ENCODE measurements at places on chromosomes 7 and 10.

GRCh38 chr7:157860406-157860805, 523.6 kb downstream of the DNAJB6 start:
- DNase-seq, result no peak

GRCh38 chr7:16989811-16990413, 108.1 kb upstream of the AGR3 start:
- DNase-seq, result no peak

DNA sequence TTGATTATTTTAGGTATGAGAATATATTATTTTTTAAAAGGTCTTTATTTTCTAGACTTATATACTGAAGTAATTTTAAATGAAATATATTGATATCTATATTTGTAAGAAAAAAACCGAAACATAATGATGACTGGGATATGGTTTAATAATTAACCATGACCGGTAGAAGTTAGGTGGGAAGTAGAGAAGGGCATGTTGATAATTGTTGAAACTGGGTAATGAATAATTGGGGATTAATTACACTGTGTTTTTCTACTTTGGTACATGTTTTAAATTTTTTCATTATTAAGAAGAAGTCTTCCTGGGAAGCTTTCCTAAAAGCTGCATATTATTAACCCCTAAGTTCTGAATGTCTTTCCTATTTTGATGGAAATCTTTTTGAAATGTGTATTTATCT, 16.3 kb downstream of the TSPAN12 start:
- DNase-seq, result no peak

GRCh38 chr10:11163780-11164550, 146.3 kb downstream of the CELF2 start:
- DNase-seq, result no peak

DNA sequence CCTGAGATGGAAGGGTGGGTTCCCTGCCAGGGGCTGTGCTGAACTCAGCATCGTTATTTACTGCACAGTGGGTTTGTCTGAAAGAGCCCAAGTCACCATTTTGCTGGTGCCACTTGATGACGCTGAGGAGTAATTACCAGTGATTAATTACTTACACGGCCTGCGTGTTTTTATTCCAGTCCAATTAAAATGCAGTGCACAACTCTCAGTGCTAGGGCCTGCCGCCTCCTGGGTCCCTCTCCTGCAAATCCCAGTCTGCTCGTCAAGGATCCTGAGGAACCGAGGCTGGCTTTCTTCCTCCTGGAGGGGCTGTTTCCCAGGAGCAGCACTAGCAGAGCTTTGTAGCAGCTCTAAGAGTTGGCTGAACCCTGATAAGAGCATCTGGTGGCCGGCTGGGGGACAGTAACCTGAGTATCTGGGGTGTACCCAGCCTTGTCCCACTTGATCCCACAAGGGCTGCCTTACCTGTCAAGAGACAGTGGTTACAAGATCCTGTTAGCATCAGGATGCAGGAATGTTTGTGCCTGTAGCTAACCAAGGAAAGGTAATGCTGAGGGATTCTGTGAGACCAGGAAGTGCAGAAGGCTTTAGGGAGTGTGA, 45.1 kb upstream of the LRRC4 start:
- DNase-seq, result no peak

GRCh38 chr10:123309731-123310130, 155.5 kb downstream of the BUB3 start:
- no peak for DNase-seq

DNA sequence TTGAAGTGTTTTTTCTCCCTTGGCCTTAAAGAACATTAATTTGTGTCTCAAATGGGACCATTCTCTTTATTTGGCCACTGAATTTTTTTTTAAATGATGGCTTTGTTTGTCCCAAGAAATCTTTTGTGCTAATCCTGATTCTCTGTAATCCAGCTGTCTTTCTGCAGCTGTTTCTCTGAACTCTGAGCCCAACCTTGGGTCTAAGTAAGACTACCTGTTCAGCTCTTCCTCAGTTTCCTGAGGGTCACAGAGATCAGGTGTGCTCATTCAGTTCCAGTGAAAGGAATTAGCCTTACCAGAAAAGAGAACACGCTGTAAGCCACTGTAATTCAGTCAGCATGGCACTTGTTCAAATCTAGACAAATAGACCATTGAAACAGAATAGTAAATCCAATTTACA, 94.2 kb downstream of the ANKIB1 start:
- DNase-seq, result no peak

- DNase-seq, result peak; percentile 33
Observed at GRCh38 chr7:116786791-116787443, 75.5 kb upstream of the CAPZA2 start.

GRCh38 chr10:106980495-106981451, 183.7 kb downstream of the SORCS1 start:
- DNase-seq, result no peak

DNA sequence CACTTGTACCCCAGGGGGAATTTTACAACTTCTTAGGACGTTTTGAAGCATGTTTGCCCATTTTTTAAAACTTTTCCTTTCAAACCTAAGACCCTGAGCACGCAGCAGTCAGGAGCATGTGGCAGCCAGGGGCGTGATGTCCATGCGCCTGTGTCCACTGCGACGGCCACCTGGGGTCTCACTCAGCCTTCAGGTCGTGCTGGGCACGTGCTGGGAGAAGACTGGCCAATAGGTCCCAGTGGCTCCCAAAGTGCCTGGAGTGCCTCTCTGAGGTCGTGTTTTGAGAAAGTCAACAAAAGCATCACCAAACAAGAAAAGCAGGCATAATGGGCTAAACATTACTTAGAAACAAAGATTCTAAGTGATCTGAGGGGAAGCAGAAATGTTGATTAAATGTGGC, 14.8 kb downstream of the LRRC27 start:
- DNase-seq, result no peak

DNA sequence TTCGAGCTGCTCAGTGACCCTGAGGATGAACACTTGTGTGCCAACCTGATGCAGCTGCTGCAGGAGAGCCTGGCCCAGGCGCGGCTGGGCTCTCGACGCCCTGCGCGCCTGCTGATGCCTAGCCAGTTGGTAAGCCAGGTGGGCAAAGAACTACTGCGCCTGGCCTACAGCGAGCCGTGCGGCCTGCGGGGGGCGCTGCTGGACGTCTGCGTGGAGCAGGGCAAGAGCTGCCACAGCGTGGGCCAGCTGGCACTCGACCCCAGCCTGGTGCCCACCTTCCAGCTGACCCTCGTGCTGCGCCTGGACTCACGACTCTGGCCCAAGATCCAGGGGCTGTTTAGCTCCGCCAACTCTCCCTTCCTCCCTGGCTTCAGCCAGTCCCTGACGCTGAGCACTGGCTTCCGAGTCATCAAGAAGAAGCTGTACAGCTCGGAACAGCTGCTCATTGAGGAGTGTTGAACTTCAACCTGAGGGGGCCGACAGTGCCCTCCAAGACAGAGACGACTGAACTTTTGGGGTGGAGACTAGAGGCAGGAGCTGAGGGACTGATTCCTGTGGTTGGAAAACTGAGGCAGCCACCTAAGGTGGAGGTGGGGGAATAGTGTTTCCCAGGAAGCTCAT, 1.1 kb downstream of the DDIT4 start:
- peak; percentile 72 for DNase-seq

DNA sequence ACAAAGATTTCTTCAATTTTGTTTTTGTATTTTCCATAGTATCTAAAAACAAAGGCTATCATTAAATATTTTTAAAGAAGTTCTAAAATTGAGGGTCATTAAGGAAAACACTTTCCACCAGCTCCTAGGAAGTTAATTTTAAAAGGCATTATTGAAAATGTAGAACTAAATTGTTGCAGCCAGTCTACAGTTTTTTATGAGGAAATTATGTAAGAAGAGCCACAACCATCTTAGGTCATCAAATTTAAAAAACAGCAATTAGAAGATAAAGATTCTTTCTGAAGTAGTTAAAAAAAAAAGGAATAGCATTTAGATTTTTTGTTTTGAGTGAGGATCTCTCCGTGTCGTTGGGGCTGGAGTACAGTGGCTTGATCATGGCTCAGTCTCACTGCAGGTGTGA, 161.7 kb downstream of the NRBF2 start:
- no peak for DNase-seq

GRCh38 chr7:20432071-20432470, 101.4 kb downstream of the ITGB8 start:
- DNase-seq, result no peak

- DNase-seq, result peak; percentile 48
Observed at GRCh38 chr7:1359051-1359400, 100.2 kb downstream of the MICALL2 start.

DNA sequence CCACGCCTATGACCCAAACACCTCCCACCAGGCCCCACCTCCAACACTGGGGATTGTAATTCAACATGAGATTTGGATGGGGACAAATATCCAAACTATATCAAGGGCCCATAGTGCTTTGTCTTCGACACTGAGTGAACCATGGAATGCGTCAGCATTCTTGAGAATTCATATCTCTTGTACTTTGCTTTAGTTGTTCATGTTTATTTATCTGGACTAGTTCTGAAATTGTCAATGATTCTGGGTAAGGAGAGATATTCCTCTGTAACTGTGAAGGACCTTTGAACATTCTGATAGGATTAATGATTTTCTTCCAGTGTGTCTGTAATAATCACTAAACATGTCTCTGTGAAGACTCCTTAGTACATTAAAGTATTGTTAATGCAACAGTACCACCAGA, 374.8 kb downstream of the LRMDA start:
- no peak for DNase-seq

- no peak for DNase-seq
Observed at GRCh38 chr10:126126023-126126422, 229.7 kb downstream of the FANK1 start.

DNA sequence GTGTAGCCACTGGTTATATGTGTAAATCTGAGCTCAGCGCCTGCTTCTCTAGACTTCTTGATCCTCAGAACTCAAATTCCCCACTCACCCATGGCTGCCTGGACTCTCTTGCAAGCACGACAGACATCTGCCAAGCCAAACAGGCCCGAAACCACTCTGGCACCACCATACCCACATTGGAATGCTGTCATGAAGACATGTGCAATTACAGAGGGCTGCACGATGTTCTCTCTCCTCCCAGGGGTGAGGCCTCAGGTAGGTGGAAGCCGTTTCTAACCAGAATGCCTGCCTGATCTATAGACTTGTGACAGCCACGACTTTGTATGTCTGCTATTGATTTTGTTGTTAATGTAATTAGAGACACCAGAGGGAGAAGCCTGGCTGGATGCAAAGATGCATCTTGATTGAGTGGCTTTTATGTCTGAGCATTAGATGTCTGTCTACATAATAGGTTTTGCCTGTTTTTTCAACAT, 4.0 kb downstream of the BAMBI start:
- DNase-seq, result no peak

DNA sequence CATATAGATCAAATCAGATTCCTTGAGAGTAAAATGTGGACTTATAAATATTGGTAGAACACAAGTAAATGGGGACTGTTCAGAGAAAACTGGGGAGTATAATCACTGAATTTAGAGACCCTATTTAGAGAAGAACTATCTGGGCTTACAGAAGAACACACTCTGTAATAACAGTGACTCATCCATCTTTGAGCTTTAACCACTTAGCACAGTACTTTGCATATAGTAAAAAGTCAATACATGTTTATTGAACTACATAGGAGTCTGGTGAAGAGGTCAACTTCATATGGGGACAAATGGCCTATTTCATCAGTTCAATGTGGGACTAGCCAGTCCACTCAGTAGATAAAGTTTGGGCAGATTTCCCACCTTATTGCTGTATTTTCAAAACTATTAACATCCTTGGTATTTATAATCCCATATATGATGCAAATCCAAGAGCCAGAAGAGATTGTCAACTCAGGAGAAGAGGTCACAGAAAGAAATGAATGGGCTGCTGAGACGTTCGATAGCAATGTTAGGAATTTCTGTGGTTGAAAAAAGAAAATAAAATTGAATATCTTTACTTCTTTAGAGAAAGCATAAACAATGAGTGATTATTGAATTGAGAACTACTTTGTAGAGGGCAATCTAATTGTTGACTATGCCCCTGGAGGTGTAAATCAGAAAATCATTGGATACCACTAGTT, 119.3 kb upstream of the CACNA2D1 start:
- no peak for DNase-seq

DNA sequence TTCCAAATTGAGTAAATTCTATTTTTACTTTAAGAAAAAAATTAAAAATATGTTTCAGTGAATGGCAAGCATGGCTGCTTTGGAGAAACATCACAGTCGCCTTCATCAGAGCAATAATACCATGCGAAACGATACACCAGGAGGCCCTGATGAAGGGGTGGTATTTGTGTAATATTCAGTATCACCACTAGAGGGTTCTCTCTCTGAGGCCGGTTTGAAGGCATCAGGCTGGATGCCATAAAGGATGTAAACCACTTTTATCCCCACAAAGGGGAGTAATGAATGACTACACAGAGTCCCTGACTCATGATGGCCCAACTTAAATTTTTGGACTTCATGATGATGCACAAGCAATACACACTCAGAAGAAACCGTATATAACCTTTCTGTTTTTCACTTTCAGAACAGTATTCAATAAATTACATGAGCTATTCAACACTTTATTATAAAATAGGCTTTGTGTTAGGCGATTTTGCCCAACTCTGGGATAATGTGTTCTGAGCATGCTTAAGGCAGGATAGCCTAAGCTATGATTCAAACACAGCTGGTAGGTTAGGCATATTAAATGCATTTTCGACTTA, 95.5 kb downstream of the PPP1R17 start:
- peak; percentile 70 for DNase-seq

GRCh38 chr10:49369216-49370162, 26.4 kb downstream of the DRGX start:
- no peak for DNase-seq

DNA sequence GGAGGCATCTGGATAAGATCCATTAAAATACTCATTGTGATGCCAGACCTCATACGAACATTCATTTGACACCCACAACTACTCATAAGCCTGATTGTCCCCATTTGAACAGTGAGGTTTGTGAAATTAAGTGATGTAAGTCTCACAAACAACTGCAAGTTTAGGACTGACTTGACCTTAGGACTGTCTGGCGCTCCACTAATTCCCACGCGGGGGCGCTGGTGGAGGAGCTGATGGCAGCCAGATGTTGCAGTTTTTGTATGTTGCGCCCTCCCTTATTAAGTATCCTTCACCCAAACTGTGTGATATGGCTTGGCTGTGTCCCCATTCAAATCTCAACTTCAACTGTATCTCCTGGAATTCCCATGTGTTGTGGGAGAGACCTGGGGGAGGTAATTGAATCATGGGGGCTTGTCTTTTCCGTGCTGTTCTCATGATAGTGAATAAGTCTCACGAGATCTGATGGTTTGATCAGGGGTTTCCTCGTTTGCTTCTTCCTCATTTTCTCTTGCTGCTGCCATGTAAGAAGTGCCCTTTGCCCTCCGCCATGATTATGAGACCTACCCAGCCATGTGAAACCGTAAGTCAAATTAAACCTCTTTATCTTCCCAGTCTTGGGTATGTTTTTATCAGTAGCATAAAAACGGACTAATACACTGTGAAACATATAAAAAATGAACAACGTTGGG, 20.3 kb upstream of the TIAL1 start:
- DNase-seq, result no peak

Measured in D341Med (cell line).